ENCODE measurements at places on chromosomes 2 and 18. TPM values are rescaled to one million over a fixed set of nuclear protein-coding genes. Genes with fewer than 3 reads are reported as not detected.

DNA sequence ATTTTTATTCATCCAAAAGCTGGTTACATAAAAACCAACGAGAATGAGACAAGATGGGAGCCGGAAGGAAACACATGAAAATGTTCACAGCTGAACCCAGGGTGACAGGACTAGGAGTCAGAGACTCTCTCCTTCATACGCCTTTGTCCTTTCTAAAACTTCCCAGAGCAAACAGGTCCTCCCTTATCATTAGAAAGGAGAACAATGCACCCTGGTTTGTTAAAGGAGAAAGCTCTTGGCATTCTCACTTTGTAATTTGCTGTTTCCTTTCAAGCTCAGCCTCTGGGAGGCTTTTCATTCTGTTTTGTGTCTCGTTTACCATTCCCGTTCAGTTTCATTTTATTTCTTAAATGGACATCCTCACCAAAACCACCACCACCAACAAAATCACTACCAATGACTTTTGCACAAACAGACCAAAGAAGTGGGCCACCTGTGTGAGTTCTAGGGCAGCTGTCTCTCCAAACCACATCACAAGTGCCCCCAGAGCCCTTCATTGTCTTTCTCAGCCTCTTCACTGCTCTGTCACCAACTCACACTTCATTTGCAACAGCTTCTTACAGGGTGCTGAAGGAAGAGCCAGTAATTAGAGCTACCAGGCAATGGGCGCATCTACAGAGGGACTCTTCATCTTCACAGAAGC, 105.3 kb downstream of the HDAC4 start:
- H3K4me3 ChIP-seq, result no peak overlapping the region
- no peak overlapping the region for H3K27ac ChIP-seq
- no peaks in the 10 kb centered on the region for H3K27me3 ChIP-seq

GRCh38 chr2:202122980-202123720, 50.1 kb downstream of the KIAA2012 start:
- H3K36me3 ChIP-seq, result no peaks in the 10 kb centered on the region
- no peaks in the 10 kb centered on the region for H3K4me1 ChIP-seq
- no peak for DNase-seq
- H3K27me3 ChIP-seq, result no peaks in the 10 kb centered on the region
- H3K27ac ChIP-seq, result no peak overlapping the region

ALPI gene
- not detected for total RNA-seq

IL1RL2 gene
- total RNA-seq, result 1.3 TPM

DNA sequence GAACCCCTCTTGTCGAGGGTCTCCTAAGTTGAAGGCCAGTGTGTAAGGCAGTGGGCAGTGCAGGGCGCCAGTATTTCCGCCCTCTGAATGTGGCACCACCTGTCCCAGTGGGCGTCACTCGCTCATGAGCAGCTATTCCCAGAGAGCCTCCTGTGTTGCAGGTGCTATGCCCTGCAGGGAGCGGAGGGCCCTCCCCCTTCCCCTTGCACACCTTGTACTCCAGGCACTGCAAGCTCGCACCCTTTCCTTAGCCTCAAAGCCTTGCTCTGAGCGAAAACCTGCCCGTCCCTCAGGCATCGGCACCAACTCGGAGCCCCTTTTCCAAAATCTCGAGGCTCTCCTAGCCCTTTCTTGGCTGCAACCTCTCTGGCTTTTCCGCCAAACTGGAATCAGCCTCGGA, 282.7 kb downstream of the AGAP1 start:
- no peaks in the 10 kb centered on the region for H3K36me3 ChIP-seq
- no peak overlapping the region for H3K4me3 ChIP-seq
- no peaks in the 10 kb centered on the region for H3K4me1 ChIP-seq
- no peak for DNase-seq
- no peak overlapping the region for H3K27ac ChIP-seq
- no peaks in the 10 kb centered on the region for H3K27me3 ChIP-seq

DNA sequence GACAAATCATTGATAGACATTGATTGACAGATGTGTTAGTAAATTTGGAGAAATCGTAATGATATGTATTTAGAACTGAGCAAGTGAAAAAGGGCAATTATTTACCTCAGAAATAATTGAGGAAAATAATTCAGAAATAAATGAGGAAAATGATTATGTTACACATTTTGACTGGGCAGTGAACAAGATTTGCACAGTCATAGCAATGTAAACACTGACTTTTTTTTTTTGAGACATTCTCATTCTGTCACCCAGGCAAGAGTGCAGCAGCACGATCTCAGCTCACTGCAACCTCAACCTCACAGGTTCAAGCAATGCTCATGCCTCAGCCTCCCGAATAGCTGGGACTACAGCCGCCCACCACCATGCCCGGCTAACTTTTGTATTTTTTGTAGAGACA, 211.7 kb downstream of the SP3 start:
- H3K36me3 ChIP-seq, result no peaks in the 10 kb centered on the region
- no peak overlapping the region for H3K4me3 ChIP-seq
- DNase-seq, result no peak
- H3K4me1 ChIP-seq, result no peaks in the 10 kb centered on the region

DNA sequence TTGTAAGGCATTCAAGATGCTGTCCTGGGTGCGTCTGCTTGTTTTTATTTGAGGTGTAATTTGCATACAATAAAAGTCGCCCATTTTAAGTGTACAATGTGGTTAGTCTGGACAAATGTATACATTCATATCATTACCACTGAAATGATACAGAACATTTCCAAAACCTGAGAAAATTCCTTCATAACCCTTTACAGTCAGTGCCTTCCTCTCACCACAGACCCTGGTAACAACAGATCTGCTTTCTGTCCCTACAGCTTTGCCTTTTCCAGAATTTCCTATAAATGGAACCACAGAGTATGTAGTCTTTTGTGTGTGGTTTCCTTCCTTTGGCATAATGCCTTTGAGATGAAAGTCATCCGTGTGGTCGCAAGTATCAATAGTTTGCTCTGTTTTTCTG, 45.8 kb upstream of the NFU1 start:
- H3K4me1 ChIP-seq, result no peaks in the 10 kb centered on the region
- peaks cover 3% of the 10 kb centered on the region for H3K36me3 ChIP-seq
- no peaks in the 10 kb centered on the region for H3K27me3 ChIP-seq
- no peak overlapping the region for H3K4me3 ChIP-seq
- no peak for DNase-seq
- H3K27ac ChIP-seq, result no peak overlapping the region

DNA sequence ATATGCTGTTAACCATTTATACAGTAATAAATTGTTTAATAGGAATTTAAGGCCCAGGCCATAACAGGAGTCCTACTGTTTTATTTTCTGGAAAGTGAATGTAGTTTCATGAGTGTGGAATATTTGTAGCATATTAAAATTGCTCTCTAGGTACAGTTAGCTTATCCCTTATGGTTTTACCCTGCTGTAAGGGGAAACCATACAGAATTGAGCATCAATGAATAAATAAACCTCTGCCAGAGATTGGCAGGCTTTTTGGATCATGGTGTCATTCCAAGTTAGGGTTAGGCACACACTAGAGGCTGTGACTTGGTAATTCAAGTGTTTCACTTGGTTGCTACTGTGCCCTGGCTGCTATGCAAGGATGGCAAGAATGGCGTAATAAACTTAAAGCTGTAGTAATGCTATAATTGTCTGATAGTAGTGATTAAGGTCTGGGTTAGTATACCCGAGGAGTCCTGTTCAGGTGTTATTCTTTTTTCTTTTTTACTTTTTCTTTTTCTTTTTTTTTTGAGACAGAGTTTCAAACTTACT, 30.4 kb downstream of the BMPR2 start:
- no peak overlapping the region for H3K4me3 ChIP-seq
- no peak overlapping the region for H3K27ac ChIP-seq
- no peaks in the 10 kb centered on the region for H3K4me1 ChIP-seq
- no peaks in the 10 kb centered on the region for H3K36me3 ChIP-seq
- DNase-seq, result no peak
- H3K27me3 ChIP-seq, result no peaks in the 10 kb centered on the region

DOK6 gene
- 1.0 TPM for total RNA-seq

DNA sequence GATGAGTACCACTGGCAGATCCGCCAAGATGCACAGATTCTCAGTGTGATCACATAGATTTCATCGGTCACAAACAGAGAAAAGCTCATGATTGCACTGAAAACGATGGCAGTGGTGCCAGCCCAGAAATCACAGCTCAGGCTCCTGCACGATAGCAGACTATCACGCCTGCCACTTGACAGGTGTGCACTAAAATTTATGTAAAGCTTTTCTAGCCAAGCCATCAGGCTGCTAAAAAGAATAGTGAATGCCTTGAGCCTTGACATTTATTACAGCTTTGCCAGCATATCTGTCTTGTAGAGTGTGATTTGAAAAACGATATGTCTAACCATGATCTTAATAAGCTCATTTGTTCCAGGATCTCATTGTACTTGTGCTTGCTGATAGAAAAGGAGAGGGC, 409.5 kb upstream of the CWC22 start:
- no peaks in the 10 kb centered on the region for H3K27me3 ChIP-seq
- DNase-seq, result no peak

ICOS gene
- 0.09 TPM for total RNA-seq

GRCh38 chr2:68911709-68912108, 40.5 kb upstream of the BMP10 start:
- peaks cover 3% of the 10 kb centered on the region for H3K4me1 ChIP-seq
- H3K36me3 ChIP-seq, result no peaks in the 10 kb centered on the region
- H3K27ac ChIP-seq, result no peak overlapping the region
- H3K27me3 ChIP-seq, result no peaks in the 10 kb centered on the region
- H3K4me3 ChIP-seq, result no peak overlapping the region

GRCh38 chr2:113809076-113809736, 52.8 kb upstream of the SLC35F5 start:
- H3K4me3 ChIP-seq, result no peak overlapping the region
- H3K27ac ChIP-seq, result no peak overlapping the region
- no peaks in the 10 kb centered on the region for H3K36me3 ChIP-seq
- DNase-seq, result no peak
- H3K4me1 ChIP-seq, result no peaks in the 10 kb centered on the region

MPP4 gene
- 0.25 TPM for total RNA-seq

SIX3 gene
- not detected for total RNA-seq

GRCh38 chr2:84493514-84493913, 22.8 kb upstream of the DNAH6 start:
- no peak overlapping the region for H3K27ac ChIP-seq
- H3K4me3 ChIP-seq, result no peak overlapping the region
- H3K36me3 ChIP-seq, result no peaks in the 10 kb centered on the region
- H3K4me1 ChIP-seq, result no peaks in the 10 kb centered on the region
- H3K27me3 ChIP-seq, result no peaks in the 10 kb centered on the region

PCGF1 gene
- total RNA-seq, result 11.1 TPM

- DNase-seq, result no peak
- no peaks in the 10 kb centered on the region for H3K36me3 ChIP-seq
- no peak overlapping the region for H3K4me3 ChIP-seq
- H3K27me3 ChIP-seq, result peaks cover 13% of the 10 kb centered on the region
- no peak overlapping the region for H3K27ac ChIP-seq
- H3K4me1 ChIP-seq, result peaks cover 9% of the 10 kb centered on the region
Measured at GRCh38 chr2:45018023-45018422, 8.8 kb upstream of the SIX2 start.

DNA sequence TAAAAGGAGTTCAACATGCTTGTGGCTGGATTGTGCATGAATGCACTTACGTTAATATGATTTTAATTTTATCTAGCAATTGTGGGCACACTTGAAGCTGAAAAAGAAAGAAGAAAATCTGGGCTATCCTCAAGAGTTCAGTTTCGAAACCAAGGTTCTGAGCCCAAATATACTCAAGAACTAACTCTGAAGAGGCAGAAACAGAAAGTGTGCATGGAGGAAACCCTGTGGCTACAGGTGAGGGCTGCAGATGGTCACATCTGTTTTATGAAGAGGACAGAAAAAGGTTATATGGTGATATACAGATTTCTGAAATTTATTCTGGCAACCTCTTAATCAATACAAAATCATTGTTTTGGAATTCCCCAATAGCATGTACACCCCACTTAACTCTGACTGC, 57.3 kb downstream of the ITGA6 start:
- no peak overlapping the region for H3K27ac ChIP-seq
- H3K36me3 ChIP-seq, result peaks cover 12% of the 10 kb centered on the region
- H3K4me1 ChIP-seq, result no peaks in the 10 kb centered on the region
- H3K27me3 ChIP-seq, result no peaks in the 10 kb centered on the region
- no peak for DNase-seq
- H3K4me3 ChIP-seq, result no peak overlapping the region

DNA sequence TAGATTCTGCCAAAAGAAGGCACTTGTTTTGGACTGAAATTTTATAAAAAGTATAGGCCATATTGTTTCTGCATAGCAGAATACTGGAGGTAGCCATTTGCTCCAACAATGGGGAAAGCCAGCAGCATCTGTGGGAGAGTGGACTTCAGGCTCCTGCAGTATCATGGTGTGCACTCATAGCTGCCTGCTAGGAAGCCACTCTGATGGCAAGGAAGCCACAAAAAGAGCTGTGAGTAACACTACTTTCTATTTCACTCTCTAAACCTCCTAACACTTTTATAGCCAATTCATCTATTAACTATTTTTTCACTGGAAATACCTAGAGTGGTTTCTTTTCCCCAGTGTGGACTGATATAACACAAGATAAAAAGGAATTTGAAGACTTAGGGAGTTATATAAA, 144.4 kb upstream of the KCNJ3 start:
- no peak for DNase-seq
- no peaks in the 10 kb centered on the region for H3K36me3 ChIP-seq
- H3K4me1 ChIP-seq, result no peaks in the 10 kb centered on the region
- no peaks in the 10 kb centered on the region for H3K27me3 ChIP-seq
- H3K27ac ChIP-seq, result no peak overlapping the region
- H3K4me3 ChIP-seq, result no peak overlapping the region

DNA sequence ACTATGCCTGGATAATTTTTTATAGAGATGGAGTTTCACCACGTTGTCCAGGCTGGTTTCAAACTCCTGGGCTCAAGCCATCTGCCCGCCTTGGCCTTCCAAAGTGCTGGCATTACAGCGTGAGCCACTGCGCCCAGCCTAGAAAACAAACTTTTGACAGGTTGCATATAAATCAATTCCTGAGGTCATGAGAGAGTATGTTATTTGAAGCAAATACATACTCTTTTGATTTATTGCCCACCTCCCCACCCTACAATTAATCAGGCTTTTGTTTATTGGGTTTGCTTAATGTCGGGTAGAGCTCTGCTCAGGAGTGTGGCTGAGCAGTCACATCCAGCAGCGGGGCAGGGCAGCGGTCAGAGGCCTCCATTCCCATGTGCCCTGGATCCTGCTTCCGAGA, 37.9 kb upstream of the ASB1 start:
- no peaks in the 10 kb centered on the region for H3K4me1 ChIP-seq
- H3K27ac ChIP-seq, result no peak overlapping the region
- no peaks in the 10 kb centered on the region for H3K36me3 ChIP-seq
- DNase-seq, result no peak
- no peak overlapping the region for H3K4me3 ChIP-seq
- H3K27me3 ChIP-seq, result no peaks in the 10 kb centered on the region

Data from liver (tissue), 10 donors.